M059J (cell line): ENCODE measurements at places on chromosomes 6 and 20. TPM values are rescaled to one million over a fixed set of nuclear protein-coding genes. Genes with fewer than 3 reads are reported as not detected.

DNA sequence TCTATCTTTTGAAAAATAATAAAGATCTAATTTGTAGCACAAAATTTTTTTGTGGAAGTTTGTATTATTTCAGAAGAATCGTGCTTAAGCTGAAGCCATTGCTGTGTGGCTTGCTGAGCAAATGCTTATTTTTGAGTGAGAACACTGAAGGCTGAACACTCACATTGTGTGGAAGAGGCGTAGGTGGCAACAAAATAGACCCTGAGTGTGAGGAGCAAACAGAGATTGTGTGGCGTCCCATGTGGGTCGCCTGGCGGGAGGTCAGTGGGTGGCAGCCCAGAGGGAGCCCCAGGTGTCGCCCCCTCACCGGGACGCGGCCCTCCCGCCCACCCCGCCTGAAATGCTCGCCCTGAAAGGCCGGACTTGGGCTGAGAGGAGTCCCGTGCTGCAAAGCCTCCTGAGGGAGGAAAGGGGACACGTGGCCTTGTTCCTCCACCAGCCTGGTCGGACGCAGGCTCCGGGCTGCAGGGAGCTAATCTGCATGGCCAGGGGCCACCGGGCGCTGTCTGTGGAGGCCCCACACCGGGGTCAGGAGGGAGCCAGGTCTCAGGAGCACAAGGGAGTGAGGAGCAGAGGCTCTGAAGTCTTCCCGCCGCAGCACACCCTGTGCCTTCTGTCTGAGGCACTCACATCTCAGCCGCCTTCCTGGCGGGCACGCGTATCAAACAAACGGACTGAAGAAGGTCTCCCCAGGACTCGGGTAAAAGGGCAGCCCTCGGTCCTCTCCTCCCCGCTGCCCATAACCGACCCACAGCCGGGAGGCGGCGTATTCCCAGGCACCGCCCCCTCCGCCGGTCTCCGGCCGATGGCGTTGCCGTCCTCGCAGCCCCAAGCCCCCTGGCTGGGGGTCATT is 15.9 kb downstream of the DDO start:
- DNase-seq: no peak

GRCh38 chr20:5642155-5642981 is 107.8 kb upstream of the SHLD1 start:
- DNase-seq: peak; percentile 86

- peak; percentile 98 for DNase-seq
These were observed 16.7 kb upstream of the ENTPD6 start for GRCh38 chr20:25178563-25179438.

- DNase-seq: peak; percentile 24
These were observed 34.0 kb downstream of the ZC3H12D start for GRCh38 chr6:149450679-149451375.

XKR7 gene
- total RNA-seq: 0.05 TPM in 1 of 2 replicates, not detected in the other

DNA sequence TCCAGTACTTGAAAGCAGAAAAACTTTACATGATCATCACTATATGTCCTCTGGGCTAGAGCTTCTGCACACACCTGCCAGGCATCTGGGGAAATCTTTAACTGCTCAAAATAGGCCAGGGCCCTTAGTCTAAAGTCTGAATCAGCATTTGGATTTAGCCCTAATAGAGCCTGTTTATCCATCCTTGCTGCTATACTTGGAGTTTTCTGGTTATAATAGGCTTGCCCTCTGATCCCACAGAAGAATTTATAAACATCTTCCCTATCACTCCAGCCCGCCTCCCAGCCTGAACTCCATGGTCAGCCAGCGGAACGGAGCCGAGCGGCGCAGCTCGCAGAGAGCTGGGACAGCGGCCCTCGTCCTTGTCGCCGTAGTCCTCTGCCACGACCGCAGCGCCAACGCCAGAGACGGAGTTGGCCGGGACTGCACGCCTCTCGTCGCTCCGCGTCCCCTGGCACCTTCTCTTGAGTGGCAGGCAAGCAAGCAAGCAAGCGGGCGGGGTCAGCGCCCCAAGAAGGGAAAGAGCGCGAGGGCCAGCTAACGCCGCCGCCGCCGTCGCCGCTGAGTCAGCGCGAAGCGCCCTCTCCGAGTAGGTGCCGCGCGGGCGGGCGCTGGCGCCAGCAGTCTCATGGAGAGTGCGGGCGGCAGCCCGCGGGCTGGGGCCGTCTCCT is 25.4 kb upstream of the ASIP start:
- DNase-seq: peak; percentile 94
